T-helper 17 cell (primary cell): ENCODE measurements at places on chromosomes 6 and 20.

GRCh38 chr6:107400616-107401147 is 58.7 kb downstream of the PDSS2 start:
- DNase-seq: no peak

DNA sequence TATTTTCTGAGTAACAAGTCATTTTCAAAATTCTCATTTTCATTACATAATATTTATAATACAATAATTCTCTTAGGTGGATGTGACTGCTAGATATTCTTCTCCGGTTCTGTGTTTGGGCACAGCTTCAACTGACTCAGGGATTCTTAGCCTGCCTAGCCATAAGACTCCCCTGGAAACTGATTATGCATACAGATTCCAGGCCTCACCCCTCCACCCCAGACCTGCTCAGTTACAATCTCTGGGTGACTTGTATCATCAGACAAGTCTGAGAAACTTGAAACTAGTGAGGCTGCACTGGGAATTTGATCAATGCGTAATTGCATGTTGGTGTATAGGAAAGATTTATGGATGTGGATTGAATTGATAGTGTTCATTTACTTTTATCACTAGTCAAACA is 25.4 kb downstream of the FLRT3 start:
- no peak for DNase-seq

DNA sequence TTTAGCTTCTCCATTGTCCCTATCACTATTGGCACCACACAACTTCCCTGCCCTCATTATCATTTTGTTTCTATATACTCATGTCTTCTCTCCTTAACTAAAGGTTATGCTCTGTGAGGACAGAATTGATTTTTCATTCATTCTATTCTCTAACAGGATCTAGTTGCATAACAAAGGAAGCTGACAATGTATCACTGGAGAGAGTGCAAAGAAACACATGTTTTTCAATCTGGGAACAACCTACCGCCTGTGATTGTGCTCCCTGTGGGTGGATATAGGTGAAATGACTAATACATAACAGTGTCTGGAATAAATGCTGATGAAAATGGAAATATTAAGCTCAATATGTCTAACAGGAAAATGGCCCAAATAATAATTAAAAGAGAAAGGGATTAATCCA is 56.6 kb downstream of the COL12A1 start:
- no peak for DNase-seq

DNA sequence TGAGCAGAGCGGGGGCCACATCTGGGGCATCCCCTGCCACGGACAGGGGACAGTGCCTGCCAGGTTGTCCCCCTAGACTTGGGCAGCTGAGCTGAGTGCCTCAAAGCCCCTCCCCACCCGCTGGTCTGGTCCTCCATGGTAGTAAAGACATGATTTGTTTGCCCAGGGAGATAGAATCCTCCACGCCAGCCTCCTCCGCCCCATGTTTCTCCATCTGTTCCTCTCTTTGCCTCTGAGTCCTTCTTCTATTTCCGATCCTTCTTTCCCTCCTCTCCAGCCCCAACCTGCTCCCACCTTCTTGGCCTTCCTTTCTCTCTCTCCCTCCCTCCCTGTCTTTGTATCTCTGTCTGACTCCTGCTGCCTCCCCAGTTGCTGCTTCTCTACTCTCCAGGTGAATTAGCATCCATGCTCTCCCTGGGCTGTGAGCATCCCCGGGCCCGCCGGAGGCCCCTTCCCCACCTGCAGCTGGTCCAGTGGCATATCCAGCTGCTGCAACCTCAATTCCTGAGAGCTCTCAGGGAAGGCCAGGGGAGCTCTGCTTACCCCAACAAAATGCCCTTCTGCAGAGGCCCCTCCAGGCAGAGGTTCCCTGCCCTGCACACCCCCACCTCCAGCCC is 45.8 kb downstream of the CPNE5 start:
- DNase-seq: no peak

- no peak for DNase-seq
These were observed 3.2 kb downstream of the SULF2 start for GRCh38 chr20:47782076-47782475.

- DNase-seq: no peak
These were observed 473.5 kb upstream of the SPTLC3 start for GRCh38 chr20:12535316-12535715.

DNA sequence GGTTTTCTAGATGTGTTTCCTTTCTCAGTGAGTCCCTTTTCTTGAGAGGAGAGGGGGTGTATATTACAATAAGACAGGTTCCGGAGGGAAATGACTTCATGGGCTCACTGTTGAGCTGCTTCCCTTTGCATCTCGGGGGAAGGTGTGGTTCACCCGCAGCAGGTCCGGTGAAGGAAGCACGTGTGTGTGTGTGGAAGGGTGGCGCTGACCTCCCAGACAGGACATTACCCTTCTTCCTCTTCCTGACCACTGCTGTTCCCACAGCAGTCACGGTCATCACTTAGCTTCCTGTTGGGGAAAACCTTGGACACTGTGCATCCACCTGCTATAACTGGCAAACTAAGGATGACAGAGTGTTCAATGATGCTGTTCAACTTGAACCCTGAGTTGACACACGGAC is 83.6 kb downstream of the PLEKHG1 start:
- no peak for DNase-seq

- DNase-seq: no peak
These were observed 934 bp downstream of the KCNK5 start for GRCh38 chr6:39228111-39228971.

DNA sequence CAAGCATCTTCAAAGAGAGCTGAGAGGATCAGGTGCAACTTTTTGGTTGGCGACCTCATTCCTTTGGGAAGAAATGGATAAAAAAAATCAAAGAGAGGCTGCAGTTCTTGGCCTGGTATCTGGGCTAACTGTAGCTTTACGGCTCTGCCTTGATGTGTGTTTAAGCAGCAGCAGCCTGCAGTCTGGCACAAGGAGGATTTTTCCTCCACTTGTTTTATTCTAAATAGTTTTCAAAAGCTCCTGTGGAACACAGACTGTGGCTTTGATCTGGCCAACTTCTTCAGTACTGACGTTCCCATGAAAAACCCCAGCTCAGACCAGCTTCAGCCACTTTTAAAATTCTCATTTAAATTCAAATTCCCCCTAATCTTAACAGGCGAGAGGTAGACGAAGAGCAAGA is 137.3 kb downstream of the HDGFL1 start:
- no peak for DNase-seq

GRCh38 chr6:36610041-36610955 is 16.1 kb downstream of the SRSF3 start:
- DNase-seq: no peak

- no peak for DNase-seq
These were observed at the start of gene LST1 for GRCh38 chr6:31586008-31586407. Gene LST1, plus strand, starts transcription at chr6:31586277. Its CDS starts 1,023 bp downstream, at chr6:31587300.

- DNase-seq: no peak
These were observed 91.7 kb upstream of the ELOVL5 start for GRCh38 chr6:53440336-53440945.

DNA sequence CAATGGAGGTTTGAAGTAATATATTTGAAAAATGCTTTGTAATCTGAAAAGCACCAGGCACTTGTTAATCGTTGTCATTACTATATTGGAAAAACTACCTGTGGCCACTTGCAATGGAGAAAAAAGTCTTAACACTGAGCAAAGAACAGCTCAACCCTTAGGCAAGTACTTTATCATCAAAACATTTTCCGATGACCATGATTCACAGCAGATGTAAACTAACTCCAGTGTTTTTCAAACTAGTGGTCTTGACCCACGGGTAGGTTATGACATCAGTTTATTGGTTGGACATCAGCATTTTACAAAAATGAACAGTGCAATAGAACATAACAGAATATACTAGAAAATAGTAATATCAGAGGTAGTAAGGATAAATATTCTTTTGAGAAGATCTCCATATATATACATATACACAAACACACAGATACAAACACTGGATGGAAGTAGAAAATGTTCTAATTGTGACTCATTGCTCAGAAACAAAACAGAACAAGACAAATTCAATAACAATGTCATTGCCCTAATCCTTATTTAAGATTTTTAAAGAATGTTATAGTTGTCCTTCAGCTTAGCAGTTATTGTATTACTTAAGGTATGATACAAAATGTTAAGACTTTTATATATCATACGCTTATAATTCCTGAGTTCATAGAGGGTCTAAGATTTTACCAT is 123.0 kb downstream of the PLCB1 start:
- DNase-seq: no peak
